ENCODE measurements at places on chromosomes 12 and 14.

- peak; percentile 98 for DNase-seq
These were observed 24.3 kb downstream of the MVK start for GRCh38 chr12:109597795-109598427.

GRCh38 chr14:46574221-46574977 lies 77.2 kb downstream of the RPL10L start:
- DNase-seq, result no peak

DNA sequence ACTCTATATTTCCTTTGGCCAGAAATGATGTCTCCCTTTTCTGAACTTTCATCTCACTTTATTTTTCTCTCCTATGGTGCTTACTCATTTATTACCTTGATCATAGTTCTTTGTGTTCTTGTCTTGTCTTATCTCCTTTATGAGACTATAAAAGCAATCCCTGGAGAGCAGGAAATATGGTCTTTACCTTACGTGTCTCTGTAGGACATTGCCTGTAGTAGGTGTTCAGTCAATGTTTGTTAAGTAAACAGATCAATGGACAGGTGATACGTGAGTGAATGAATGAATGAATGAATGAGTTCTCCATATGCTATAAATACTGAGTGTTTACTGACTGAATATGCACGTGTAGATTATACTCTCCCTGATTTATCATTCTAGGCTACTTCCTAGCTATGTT lies 193.7 kb upstream of the HMGA2 start:
- no peak for DNase-seq

DNA sequence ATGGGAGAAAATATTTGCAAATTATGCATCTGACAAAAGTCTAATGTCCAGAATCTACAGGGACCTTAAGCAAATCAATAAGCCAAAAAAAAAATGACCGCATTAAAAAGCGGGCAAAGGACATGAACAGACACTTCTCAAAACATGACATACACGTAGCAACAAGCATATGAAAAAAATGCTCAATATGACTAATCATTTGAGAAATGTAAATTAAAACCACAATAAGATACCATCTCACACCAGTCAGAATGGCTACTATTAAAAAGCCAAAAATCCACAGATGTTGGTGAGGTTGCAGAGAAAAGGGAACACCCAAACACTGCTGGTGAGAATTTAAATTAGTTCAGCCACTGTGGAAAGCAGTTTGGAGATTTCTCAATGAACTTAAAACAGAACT lies 16.1 kb downstream of the PAWR start:
- no peak for DNase-seq

GRCh38 chr12:108561852-108562347 lies 496 bp upstream of the ISCU start:
- DNase-seq, result no peak

Measured in HuH-7.5 (cell line).